ENCODE measurements at places on chromosomes 7 and 10. TPM values are rescaled to one million over a fixed set of nuclear protein-coding genes. Genes with fewer than 3 reads are reported as not detected.

- DNase-seq: no peak
- H3K27ac ChIP-seq: no peak overlapping the region
- peaks cover 28% of the 10 kb centered on the region for H3K27me3 ChIP-seq
- H3K4me3 ChIP-seq: no peak overlapping the region
- no peaks in the 10 kb centered on the region for H3K36me3 ChIP-seq
Observed at GRCh38 chr7:158024881-158025280, 562.7 kb downstream of the PTPRN2 start.

Gene ZPBP
- not detected for total RNA-seq

- H3K27me3 ChIP-seq: no peaks in the 10 kb centered on the region
- H3K27ac ChIP-seq: no peak overlapping the region
- no peaks in the 10 kb centered on the region for H3K4me1 ChIP-seq
- DNase-seq: no peak
Observed at GRCh38 chr10:13913897-13914296, 327.1 kb downstream of the PRPF18 start.

Gene CDK5
- total RNA-seq: 9.6 TPM

Gene TWIST1
- 1.3 TPM for total RNA-seq

DNA sequence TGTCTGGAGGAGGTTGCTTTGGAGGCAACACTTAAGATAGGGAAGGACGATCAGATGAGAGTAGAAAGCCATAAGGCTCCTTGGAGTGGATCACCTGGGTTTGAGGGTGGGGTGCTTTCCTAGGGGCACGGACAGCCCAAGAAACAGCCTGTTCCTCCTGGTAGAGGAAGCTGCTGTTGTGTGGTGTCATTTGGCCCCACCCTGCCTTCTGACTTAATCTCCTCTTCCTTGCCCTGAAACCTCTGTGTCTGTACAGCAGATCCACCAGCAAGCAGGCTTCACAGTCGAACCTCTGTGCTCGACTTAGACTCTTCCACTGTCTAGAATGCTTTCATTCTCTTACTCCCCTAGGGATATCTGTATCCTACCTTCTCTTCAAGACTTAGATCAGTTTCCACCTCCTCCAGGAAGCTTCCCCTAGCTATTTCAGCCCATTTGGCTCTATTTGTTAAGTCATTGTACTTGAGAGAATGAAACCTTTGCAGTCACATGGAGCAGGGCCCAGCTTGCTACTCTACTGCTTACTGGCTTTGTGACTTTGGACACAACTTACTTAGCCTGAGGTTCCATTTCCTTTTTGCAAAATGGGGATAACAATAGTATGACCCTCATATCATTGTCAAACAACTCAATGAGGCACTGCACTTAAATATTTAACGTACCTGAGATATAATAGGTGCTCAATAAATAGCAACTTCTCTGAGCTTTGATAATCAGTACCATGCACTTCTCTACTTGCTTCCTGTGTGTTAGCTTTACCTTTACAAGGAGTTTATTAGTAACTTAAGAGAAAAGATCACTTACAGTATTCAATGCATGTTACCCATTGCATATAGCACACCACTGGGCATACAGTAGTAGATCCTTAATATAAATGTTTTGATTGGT is 5.0 kb downstream of the MXI1 start:
- no peaks in the 10 kb centered on the region for H3K36me3 ChIP-seq
- peaks cover 84% of the 10 kb centered on the region for H3K4me1 ChIP-seq
- H3K27ac ChIP-seq: peak overlapping the region; percentile 96
- no peak for DNase-seq
- no peaks in the 10 kb centered on the region for H3K27me3 ChIP-seq

- no peaks in the 10 kb centered on the region for H3K4me1 ChIP-seq
- no peaks in the 10 kb centered on the region for H3K36me3 ChIP-seq
- no peak overlapping the region for H3K4me3 ChIP-seq
- DNase-seq: no peak
- peaks cover 5% of the 10 kb centered on the region for H3K27me3 ChIP-seq
Observed at GRCh38 chr7:34136698-34137097, 231.4 kb downstream of the BMPER start.

Gene CFTR
- total RNA-seq: 0.11 TPM

- no peak overlapping the region for H3K4me3 ChIP-seq
- peaks cover 9% of the 10 kb centered on the region for H3K4me1 ChIP-seq
- no peak for DNase-seq
- peaks cover 21% of the 10 kb centered on the region for H3K27me3 ChIP-seq
- H3K36me3 ChIP-seq: no peaks in the 10 kb centered on the region
- H3K27ac ChIP-seq: no peak overlapping the region
Observed at GRCh38 chr10:44572146-44572545, 187.2 kb upstream of the CXCL12 start.

DNA sequence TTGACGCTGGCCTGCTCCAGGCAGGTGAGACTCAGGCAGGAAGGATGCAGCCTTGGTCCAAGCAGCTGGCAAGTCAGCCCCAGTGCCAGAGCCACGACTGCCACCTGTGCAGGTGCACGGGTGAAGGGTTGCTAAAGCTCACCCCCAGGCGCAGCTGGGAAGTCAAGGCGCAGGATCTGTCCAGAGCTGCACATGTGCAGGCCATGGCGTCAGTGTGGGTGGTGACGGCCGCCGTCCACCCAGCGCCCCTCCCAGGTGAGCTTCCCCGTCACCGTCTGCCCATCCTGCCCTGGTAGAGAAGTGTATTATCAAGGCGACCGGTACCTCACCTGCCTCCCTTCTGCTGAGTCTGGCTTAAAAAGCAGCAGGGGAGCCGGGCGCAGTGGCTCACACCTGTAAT is 110.1 kb downstream of the MAD1L1 start:
- H3K4me3 ChIP-seq: no peak overlapping the region
- no peaks in the 10 kb centered on the region for H3K36me3 ChIP-seq
- no peaks in the 10 kb centered on the region for H3K27me3 ChIP-seq
- H3K4me1 ChIP-seq: peaks cover 25% of the 10 kb centered on the region
- H3K27ac ChIP-seq: no peak overlapping the region

GRCh38 chr7:80410081-80410480 is 101.8 kb downstream of the GNAT3 start:
- H3K4me3 ChIP-seq: no peak overlapping the region
- H3K36me3 ChIP-seq: no peaks in the 10 kb centered on the region
- H3K4me1 ChIP-seq: no peaks in the 10 kb centered on the region
- no peak overlapping the region for H3K27ac ChIP-seq
- no peak for DNase-seq
- no peaks in the 10 kb centered on the region for H3K27me3 ChIP-seq

Gene KCP
- 0.19 TPM for total RNA-seq

GRCh38 chr7:133253519-133253875 is 619 bp downstream of the EXOC4 start:
- H3K27me3 ChIP-seq: no peaks in the 10 kb centered on the region
- H3K27ac ChIP-seq: peak overlapping the region; percentile 90
- DNase-seq: no peak
- H3K4me3 ChIP-seq: peak overlapping the region; percentile 88

Gene GHRHR
- total RNA-seq: not detected
